Activated CD8-positive, alpha-beta memory T cell treated with anti-CD3 and anti-CD28 coated beads, Interleukin-2, amount 50 U/mL, for 48 hours (primary cell): ENCODE measurements at places on chromosomes 5 and 9.
A peak's percentile ranks its signal among the peaks of the same experiment; 100 is the strongest.

DNA sequence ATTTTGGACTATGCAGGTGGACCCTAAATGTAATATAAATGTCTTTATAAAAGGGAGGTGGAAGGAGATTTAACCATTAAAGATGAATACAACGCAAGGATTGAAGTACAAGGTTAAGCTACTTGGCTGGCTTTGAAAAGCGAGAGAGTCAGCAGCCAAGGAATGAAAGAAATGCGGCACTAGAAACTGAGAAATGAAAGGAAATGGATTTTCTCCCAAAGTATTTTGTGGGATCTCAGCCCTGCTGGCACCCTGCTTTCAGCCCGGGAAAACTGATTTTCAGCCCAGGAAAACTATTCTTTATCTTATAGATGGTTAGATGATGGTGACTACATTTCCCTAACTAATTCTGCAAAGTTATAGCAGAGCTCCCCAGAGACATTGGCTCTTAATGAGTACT, 1349.6 kb upstream of the C9orf72 start:
- DNase-seq: no peak

DNA sequence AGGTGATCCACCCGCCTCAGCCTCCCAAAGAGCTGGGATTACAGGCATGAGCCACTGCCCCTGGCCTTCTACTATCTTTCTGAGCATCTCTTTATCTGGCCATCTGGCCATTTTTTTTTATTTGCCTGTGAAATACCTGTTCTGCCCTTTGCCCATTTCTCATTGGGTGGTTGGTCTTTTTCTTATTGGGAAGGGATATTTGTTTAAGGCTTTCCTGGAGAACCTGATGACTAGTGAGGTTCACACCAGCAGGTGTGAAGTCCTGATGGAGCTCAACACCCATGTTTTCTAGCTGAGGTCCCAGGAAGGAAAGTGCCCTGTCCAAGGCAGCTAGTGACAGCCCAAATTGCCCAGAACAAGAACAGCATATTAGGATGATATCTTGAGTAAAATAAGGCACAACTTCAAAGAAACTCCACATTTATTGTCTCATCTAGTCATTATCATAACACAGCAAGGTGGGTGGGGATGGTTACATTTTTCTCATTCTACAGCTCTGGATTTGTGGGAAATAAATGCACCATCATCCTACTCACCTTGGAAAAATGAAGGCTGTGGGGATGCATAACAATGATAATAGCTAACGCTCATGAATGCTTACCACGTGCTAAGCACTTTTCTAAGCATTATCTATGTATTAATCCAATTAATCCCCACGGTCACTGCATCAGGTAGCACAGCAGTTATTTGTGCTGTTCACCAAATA, 20.3 kb downstream of the SLC36A3 start:
- no peak for DNase-seq

GRCh38 chr5:110027527-110028322, 338.0 kb downstream of the MAN2A1 start:
- no peak for DNase-seq

DNA sequence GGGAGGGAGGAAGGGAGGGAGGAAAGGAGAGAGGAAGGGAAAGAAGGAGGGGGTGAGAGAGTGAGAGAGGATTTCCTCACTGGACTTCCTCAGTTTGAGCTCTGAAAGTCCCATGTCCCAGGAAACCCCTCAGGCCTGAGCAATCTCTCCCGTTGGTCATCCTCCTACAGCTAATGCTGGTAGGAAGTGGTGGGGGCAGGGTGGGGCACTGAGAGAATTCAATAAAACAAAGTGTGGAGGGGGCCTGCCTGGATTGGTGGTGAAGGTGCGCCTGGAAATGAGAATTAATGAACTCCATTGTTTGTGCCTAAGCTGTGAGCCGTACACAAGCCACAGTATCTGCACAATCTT, 195.0 kb downstream of the RGS3 start:
- DNase-seq: peak; percentile 45

DNA sequence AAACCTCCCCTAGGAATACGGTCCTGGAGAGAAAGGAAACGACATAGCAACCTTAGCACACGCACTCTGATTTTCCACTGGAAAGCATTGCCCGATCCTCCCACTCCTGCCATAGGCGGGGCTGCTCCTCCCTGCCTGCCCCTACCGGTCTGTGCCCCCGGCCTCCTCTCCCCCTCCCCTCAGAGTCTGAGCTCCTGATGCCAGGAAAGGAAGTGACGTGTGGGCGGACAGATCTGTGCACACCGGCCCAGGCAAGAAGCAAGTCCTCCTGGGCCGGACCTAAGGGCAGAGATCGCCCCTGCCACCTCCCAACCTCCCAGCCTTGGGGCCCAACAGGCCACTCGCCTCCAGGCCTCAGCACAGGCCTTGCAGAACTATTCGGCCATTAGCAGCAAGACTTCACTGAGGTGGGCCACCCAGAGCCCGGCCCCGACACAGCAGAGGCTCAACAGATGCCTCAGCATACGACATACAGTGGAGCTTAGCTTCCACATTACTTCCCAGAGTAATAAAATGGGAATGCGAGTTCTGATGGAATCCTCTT, 7.2 kb downstream of the NINJ1 start:
- no peak for DNase-seq

GRCh38 chr9:135296735-135297455, 182.7 kb upstream of the PPP1R26 start:
- DNase-seq: no peak

DNA sequence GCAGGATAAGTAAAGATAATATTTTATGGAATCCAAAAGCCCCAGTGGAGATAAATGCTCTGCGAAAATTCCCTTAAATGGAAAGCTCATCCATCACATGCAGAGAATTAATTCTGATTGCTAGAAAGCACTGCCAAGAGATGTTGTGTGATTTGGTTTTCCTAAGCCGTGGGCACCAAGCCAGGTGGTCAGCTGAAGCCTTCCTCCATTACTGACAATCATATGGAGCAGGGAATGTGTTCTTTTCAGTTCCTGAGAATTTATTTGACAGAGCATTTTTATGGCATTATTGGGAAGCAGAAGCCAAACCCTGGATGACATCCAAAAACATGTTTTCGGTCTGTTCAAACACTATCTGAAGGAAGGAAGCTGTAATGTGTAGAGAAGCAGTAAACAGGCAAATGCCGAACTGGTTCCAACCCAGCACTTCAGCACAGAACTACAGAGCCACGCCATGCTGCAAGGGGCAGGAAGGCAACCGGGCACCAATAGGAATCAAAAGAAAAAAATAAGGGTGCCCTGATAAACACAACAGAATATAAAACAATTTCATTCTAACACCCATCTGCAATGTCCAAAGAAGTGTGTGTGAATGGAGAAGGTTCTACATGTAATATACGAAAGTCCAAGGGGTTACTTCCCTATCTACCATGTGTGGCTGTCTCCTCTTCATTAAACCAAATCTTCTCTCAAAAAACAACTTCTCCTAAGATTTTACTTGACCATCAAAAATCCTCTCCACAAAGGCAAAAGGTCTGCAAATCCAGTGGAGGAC, 12.3 kb downstream of the ARSB start:
- no peak for DNase-seq

DNA sequence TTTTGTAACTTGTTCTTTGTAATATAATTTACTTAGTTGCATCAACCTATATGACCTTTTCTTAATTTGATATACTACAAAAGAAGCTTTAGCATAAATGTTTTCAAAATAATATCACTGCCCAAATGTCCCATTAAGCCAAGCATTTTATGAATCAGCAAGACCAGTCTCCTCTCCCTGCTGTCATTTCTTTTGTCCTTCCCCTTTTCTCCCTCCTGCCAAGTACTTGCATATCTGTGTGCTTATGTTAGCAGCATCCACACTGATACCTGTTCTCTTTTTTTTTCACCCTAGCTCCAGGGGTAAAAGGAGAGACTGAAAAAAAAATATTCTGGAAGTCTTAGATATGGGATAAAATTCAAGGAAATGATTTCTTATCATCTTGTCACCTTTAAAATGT, 69.7 kb downstream of the ZSWIM6 start:
- no peak for DNase-seq

DNA sequence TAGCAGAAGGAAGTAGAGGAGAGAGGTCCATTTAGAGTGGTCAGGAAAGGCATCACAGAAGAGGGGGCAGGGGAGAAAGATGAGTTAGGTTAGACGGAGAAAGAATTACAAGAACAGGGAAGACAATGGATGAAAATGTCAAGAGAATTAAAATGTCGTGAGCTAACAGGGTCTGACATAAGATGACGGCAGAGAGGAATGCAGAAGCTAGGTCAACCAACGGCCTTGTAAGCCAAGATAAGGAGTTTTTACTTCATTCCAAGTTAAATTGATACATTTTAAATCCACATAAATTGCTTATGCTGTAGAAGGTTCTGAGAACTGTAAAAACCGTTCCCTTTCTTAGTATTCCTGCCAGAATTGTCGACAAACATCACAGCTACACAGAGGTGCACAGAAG, 896.9 kb upstream of the DMAC1 start:
- no peak for DNase-seq

DNA sequence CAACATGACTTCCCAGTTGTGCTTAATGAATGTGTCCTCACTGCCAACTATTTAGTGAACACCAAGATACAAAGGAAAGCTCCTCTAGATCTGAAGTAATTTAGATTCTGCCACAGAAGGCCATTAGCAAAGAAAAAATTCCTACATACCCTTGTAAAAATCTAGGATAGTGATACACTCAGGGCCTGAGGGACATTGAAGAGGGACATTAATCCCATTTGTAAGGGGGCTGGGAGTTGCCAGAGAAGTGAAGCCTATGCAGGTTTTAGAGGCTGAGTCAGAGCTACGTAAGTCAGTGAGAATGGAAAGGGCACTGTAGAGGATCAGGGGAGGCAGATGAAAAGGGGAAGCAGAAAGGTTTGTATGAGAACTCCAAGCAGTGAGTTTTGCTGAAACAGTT, 286.9 kb upstream of the TARS1 start:
- no peak for DNase-seq

DNA sequence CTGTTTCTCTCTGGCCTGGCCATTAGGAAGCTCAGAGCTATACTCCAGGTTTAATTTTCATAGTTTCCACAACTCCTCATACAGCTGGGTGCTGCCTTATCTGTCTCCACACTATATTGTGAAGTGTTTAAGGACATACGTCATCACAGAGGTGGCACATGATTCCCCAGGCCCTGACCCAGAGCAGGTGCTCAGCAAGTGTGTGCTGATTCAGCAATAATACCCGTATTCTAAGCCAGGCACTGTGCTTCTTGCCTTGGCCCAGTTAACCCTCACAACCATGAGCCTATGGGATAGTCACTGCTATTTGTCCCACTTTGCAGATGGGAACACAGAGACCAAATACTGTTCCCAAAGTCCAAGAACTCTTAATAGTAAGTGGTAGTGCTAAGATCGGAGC, 93.5 kb upstream of the SMIM23 start:
- no peak for DNase-seq
